ENCODE measurements at places on chromosomes 3 and 15.

DNA sequence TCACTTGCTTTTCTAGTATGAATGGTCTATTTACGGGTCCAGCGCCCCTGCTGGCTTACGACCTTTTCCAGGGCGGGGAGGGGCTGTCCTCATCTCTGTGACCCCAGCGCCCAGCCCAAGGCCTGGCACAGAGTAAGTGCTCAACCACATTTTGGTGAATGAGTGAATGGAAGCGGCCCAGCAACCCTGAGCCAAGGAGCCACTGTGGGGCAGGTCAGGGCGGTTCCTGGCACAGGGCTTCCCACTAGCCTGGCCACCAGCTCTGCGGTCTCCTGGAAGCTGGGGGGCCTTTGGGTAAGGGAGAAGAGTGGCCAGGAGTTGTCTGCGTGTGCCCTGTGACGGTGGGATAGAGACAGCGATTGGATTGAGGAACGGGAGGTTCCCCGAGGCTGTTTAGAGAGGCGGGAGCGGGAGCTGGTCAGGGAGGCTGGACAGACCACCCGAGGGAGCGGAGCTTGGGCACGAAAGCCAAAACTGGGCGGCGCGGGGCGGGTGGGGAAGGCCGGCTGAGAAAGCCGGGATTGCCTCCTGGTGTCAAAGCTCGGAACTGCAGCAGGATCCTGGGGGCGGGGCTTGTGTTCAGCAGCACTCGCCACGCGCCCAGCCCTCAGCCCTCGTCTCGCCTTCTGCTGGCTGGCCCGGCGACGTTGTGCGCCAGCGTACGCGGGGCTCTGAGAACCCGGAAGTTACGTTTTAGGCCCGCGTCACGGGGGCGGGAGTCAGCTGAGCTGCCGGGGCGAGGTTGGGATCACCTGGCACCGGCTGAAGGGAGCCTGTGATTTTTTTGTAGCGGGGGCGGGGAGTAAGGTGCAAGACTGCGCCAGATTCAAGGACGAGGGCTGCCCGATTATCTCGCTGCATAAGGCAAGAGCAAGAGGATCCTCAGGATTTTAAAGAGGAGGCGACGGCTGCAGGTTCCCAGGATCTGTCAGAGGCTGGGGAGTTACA, at the start of gene VPS18:
VPS18 (plus strand) TSS at position 718 of the 948 bp plus-strand sequence. CDS start 319 bp downstream, outside the sequence.
- peak; percentile 98 for DNase-seq

- DNase-seq = no peak
These were observed 4.1 kb upstream of the CLPX start for GRCh38 chr15:65189102-65189740.

GRCh38 chr3:103057003-103057402, 622.2 kb downstream of the ZPLD1 start:
- no peak for DNase-seq

- no peak for DNase-seq
These were observed 1064.9 kb downstream of the FHIT start for GRCh38 chr3:60186359-60186758.

DNA sequence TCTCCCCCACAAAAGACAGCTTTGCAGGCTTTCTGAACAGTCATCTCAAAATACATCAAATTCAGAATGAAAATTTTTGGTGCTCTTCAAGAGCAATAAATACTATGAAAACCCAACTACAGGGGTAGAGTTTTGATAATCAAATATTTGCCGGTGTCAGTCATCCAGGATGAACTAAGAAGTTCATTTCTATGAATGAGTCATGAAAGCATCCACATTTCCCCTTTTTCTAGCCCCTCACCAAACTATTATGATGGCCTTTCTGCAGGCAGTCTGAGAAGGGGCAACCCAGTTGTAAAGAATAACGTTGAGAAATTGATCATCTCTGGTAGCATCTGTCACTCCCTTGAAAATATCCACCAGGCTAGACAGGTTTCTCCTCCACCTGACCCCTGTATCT, 3.1 kb upstream of the LPCAT4 start:
- DNase-seq = no peak

- no peak for DNase-seq
These were observed 57.0 kb downstream of the DUT start for GRCh38 chr15:48388016-48388851.

- DNase-seq = peak; percentile 15
These were observed 34.3 kb downstream of the ZBTB38 start for GRCh38 chr3:141402476-141403171.

- DNase-seq = no peak
These were observed 94.9 kb upstream of the AADACL2 start for GRCh38 chr3:151638555-151639417.
